ENCODE measurements at places on chromosomes 12 and 14. TPM values are rescaled to one million over a fixed set of nuclear protein-coding genes. Genes with fewer than 3 reads are reported as not detected.

- DNase-seq, result no peak
These were observed 89.7 kb downstream of the CAND1 start for GRCh38 chr12:67358781-67359338.

TOMM20L gene
- total RNA-seq, result not detected

SPRYD4 gene
- total RNA-seq, result 5.8 TPM

STAT2 gene
- total RNA-seq, result 159 TPM

ADGRD1 gene
- total RNA-seq, result 0.47 TPM

- DNase-seq, result no peak
These were observed 11.4 kb upstream of the KRT74 start for GRCh38 chr12:52585066-52585465.

DNA sequence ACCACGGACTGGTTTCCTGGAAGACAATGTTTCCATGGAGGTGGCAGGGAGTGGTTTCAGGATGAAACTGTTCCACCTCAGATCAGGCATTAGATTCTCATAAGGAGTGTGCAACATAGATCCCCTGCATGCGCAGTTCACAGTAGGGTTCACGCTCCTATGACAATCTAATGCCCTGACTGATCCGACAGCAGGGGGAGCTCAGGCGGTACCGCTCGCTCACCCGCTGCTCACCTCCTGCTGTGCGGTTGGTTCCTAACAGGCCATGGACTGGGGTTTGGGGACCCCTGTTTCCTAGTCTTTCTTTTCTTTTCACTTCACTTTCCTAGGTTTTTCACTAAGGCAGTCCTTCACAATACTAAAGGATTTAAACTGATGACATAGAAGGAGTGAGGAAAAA lies 39.6 kb downstream of the GUCY2C start:
- no peak for DNase-seq

DNA sequence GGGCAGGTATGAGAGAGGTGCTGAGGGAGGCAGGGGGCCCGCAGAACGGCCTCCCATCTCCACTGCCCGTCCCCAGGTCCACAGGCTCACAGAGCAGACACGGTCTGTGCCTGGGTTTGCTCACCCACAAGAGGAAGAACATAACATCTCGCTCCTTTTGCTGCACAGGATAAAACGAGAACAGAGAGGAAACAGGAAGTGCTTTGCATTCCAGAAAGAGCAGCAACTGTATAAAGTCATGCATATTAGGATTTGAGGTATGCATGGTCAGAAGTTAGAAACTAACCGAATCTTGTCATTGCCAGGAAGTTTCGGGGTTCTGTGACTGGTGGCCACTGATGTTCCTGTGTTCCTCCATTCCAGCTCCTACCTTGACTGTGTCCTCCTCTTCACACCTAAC lies 25.0 kb downstream of the NTF3 start:
- DNase-seq, result no peak

- no peak for DNase-seq
These were observed 126.1 kb downstream of the SLC38A6 start for GRCh38 chr14:61106959-61107641.

GPR65 gene
- total RNA-seq, result 13.7 TPM

DNA sequence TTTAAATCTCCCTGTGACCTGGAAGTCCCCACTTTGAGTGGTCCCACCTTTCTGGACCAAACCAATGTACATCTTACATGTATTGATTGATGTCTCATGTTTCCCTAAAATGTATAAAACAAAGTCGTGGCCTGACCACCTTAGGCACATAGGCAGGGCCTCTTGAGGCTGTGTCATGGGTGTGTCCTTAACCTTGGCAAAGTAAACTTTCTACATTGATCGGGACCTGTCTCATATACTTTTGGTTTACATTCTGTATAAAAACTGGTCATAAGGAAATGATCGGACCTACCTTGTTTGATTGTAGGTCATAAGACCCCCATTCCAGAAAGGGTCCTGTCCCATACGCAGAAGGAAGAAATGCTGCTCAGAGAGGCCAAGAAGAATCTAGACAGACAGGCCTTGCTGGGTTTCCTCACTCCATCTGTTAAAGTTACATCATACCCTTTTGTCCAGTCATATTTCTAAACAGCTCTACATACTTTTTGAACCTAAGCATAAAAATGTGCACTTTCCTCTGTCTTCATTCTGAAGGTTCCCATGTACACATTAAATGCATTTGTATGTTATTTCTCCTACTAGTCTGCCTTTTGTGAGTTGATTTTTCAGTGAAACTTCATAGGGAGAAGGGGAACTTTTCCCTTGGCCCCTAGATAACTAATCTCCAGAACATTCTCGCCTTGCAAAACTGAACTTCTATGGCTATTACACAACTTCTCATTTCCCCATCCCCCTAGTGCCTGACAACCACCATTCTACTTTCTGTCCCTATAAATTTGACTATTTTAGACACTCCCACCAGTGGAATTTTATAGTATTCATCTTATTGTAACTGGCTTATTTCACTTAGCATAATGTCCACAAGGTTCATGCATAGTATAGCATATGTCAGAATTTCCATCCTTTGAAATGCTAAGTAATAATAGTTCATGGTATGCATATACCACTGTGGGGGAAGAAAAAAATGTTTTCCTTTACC lies 30.2 kb upstream of the CPM start:
- no peak for DNase-seq

DNA sequence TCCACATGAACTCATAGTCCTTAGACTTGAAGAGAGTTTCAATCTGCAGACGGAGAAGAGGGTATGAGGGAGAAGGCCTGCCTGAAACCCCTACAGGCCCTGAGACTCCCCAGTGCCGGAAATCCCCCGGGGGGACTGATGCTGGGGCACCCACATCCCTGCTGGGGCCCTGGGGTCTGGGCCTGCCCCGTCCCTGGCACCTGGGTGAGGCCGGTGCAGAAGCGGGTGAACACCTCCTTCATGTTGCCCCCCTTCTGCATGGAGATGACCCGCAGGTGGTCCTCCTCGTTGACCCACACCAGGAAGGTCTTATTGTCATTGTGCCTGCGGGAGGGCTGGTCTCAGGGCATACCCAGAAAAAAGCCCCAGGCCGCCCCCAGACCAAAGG lies 2.4 kb downstream of the CKB start:
- no peak for DNase-seq

Measured in activated B cell treated with CpG ODN at 0.5 μM for 24 hours (primary cell).